ENCODE measurements at places on chromosomes 4 and X. TPM values are rescaled to one million over a fixed set of nuclear protein-coding genes. Genes with fewer than 3 reads are reported as not detected.

NEUROG2 gene
- not detected for total RNA-seq

UCP1 gene
- total RNA-seq: not detected

NDNF gene
- total RNA-seq: 11.8 TPM

POU4F2 gene
- not detected for total RNA-seq

CXCL10 gene
- total RNA-seq: 5.0 TPM

CT55 gene
- not detected for total RNA-seq

TIGD4 gene
- total RNA-seq: 1.6 TPM

LAS1L gene
- total RNA-seq: 35.0 TPM

GRCh38 chrX:155127940-155128339, 56.6 kb downstream of the BRCC3 start:
- DNase-seq: no peak

- DNase-seq: no peak
These were observed 209.3 kb downstream of the UGT8 start for GRCh38 chr4:114807759-114808404.

DNA sequence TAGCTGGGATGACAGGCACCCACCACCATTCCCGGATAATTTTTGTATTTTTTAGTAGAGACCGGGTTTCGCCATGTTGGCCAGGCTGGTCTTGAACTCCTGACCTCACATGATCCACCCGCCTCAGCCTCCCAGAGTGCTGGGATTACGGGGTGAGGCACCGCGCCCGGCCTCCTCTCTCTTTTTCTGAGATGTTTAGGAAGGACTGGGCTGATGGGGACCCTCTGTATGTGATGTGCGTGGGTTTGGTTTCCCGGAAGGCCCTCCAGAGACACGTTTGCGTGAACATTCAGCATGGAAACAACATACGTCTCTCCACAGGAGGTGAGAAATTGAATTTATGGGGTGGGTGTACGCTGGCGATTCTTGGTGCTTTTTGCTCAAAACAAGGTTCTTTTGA, 18.6 kb downstream of the SHOX start:
- DNase-seq: no peak

- DNase-seq: no peak
These were observed 19.8 kb upstream of the MANBA start for GRCh38 chr4:102780476-102781144.

Measured in sciatic nerve (tissue), 2 donors.